ENCODE measurements at places on chromosomes 16 and 17. TPM values are rescaled to one million over a fixed set of nuclear protein-coding genes. Genes with fewer than 3 reads are reported as not detected.

The HID1 gene
- 122 TPM for total RNA-seq

DNA sequence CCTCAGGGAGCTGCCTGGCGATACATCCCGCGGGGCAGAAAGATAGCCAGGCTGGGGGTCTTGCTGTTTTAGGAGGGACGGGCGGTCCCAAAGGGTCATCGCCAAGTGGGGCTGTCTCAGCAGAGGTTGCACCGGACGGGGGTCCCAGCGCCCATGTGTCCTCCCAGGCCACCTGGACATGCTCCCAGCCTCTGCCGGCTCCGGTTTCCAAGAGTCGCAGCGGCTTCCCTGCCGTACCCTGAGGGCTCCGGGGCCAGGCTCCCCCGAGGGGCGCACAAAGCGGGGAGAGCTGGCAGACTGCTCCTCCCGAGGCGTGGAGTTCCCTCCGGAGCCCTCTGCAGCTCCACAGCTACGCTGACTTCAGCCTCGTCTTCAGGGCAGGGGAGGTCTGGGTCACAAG lies 1.2 kb downstream of the TRARG1 start:
- DNase-seq, result no peak

DNA sequence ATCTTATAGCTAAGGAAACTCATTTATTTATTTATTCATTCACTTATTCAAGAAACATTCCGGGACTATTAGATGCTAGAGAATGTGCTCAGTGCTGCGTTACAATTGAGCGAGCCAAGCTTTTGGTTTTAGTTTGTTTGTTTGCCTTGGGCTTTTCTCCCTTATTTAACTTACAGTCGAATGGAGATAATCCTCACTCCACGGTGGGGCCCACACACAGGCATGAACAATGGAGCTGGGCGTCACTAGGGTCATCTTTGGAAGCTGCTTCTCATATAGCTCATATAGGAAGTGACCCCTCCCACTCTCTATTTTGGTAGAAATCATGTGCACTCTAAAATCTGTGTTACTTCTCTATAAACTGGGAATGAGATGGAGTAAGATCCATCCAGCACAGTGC lies 210.0 kb downstream of the TMEM114 start:
- no peak for DNase-seq

The PDE6G gene
- not detected for total RNA-seq

GRCh38 chr16:73432850-73433730 lies 385.2 kb upstream of the ZFHX3 start:
- no peak for DNase-seq

DNA sequence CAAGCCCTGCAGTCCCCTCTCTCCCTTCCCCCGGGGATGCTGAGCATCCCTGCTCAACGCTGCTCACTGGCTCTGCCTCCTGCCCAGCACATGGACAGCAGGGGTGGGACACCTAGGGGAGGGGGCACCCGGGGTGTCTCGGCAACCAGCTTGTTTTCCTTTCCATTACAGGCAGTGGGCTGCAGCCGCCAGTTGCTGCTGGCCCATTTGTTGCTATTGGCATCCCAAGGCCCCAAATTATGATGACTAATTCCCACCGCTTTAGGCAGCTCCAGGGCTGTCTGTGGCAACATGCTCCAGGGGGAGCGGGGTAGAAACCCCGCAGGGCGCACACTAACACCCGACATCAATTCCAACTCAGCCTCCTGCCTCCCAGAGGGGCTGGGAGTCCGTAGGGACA lies 4.9 kb downstream of the SDK2 start:
- no peak for DNase-seq

GRCh38 chr16:75555213-75555706 lies 792 bp downstream of the TMEM231 start:
- peak; percentile 85 for DNase-seq

- no peak for DNase-seq
Measured at GRCh38 chr17:82841921-82842596, 2.2 kb upstream of the ZNF750 start.

Data from dorsolateral prefrontal cortex (tissue), 122 donors.